Lung microvascular endothelial cell (primary cell): ENCODE measurements at places on chromosomes 13 and 19. TPM values are rescaled to one million over a fixed set of nuclear protein-coding genes. Genes with fewer than 3 reads are reported as not detected.
A peak's percentile ranks its signal among the peaks of the same experiment; 100 is the strongest.

SLC10A2 gene
- total RNA-seq, result not detected in 2 replicates

C19orf85 gene
- total RNA-seq, result not detected in 2 replicates

DNA sequence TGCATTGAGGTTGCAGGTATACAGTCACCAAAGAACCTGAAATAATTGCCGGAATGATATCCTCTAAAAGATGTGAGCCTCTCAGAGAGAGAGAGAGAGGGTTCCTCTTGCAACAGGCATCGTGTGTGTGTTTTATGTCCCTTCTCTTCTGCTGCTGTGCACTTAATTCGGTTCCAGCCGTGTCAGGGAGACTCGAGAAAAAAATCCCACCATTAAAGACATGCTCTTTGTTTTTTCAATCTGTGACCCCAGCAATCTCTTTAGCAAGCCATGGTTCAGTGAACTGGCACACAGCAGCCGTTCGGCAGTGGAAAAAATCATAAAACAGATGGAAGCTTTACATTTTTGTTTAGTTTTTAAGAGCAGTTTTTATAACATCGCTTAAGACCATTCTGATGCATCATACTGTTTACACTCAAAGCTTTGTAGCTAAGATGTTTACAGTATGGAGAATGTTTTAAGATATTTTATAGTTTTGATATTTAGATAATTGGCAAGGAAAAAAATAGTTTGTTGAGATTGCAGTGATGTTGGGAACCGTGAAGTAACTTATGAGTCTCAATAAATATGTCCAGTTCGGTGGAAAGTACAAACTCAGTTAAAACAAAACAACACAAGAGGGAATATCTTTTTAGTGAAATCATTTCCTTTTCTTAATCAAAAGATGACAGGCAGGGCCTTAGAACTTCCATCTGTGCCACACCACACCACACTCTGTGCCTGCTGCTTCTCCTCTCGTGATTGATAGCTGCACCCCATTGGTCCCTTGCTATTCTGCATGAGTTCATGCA, 31.2 kb upstream of the ZNF536 start:
- DNase-seq, result no peak

GRCh38 chr19:49474542-49474924, 518 bp downstream of the FLT3LG start:
- no peak for DNase-seq

- no peak for DNase-seq
Measured at GRCh38 chr19:6357174-6357573, 4.2 kb upstream of the CLPP start.

GRCh38 chr13:77374786-77375185, 47.9 kb upstream of the MYCBP2 start:
- no peak for DNase-seq

- DNase-seq, result peak; percentile 47
Measured at GRCh38 chr19:35592226-35592625, 6.3 kb downstream of the PMIS2 start.

DNA sequence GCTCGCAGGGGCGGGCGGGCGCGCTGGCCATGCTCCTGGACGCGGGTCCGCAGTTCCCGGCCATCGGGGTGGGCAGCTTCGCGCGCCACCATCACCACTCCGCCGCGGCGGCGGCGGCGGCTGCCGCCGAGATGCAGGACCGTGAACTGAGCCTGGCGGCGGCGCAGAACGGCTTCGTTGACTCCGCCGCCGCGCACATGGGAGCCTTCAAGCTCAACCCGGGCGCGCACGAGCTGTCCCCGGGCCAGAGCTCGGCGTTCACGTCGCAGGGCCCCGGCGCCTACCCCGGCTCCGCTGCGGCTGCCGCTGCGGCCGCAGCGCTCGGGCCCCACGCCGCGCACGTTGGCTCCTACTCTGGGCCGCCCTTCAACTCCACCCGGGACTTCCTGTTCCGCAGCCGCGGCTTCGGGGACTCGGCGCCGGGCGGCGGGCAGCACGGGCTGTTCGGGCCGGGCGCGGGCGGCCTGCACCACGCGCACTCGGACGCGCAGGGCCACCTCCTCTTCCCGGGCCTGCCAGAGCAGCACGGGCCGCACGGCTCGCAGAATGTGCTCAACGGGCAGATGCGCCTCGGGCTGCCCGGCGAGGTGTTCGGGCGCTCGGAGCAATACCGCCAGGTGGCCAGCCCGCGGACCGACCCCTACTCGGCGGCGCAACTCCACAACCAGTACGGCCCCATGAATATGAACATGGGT, 599 bp downstream of the ZIC2 start:
- peak; percentile 31 for DNase-seq

FBN3 gene
- total RNA-seq, result not detected in 2 replicates

GRCh38 chr13:114061744-114062143, 70.7 kb downstream of the RASA3 start:
- no peak for DNase-seq

FGF22 gene
- total RNA-seq, result not detected in 2 replicates

MADCAM1 gene
- total RNA-seq, result under 0.01 TPM in 1 of 2 replicates, not detected in the other

DNA sequence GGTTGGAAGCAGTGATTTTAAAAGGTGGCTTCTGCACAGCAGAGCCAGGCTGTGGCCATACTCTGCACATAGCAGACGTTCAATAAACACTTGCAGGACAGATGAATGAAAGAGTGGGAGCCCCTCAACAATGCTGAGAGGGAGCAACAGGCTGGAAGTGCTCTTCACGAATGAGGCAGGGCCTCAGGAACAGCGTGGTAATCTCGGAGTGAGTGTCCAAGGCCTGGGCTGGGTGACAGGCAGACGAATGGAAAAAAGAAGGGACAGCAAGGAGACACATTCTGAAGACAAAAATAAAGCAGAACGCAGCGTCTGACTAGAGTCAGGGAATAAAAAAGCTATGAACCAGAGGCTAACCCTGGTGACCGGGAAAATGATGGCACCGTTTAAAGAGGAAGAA, 11.1 kb downstream of the GJA3 start:
- no peak for DNase-seq
